ENCODE measurements at places on chromosomes 13 and 19. TPM values are rescaled to one million over a fixed set of nuclear protein-coding genes. Genes with fewer than 3 reads are reported as not detected.

Gene OLFM4
- total RNA-seq, result not detected

Gene KLF1
- total RNA-seq, result 0.21 TPM

DNA sequence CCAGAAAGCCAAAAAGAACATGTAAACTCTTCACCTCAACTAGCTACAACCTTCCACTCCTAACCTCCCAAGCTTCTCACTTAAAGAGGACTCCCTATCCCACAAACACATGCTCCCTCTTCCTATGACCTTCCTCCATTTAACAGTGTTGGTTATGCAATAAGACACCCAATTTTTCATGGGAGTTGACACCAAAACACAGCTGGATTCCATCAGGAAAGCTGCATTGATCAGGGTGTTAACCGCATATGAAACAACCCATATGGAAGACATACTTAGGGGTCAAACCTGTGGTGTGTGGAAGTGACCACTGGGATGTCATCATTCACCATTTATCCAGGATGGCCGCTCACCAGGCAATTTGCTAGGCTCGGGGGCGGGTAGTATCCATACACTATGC, 21.9 kb downstream of the ZNF473 start:
- DNase-seq, result no peak
- no peak overlapping the region for H3K4me3 ChIP-seq
- peaks cover 11% of the 10 kb centered on the region for H3K4me1 ChIP-seq
- peaks cover 4% of the 10 kb centered on the region for H3K27me3 ChIP-seq
- H3K36me3 ChIP-seq, result peaks cover 52% of the 10 kb centered on the region

DNA sequence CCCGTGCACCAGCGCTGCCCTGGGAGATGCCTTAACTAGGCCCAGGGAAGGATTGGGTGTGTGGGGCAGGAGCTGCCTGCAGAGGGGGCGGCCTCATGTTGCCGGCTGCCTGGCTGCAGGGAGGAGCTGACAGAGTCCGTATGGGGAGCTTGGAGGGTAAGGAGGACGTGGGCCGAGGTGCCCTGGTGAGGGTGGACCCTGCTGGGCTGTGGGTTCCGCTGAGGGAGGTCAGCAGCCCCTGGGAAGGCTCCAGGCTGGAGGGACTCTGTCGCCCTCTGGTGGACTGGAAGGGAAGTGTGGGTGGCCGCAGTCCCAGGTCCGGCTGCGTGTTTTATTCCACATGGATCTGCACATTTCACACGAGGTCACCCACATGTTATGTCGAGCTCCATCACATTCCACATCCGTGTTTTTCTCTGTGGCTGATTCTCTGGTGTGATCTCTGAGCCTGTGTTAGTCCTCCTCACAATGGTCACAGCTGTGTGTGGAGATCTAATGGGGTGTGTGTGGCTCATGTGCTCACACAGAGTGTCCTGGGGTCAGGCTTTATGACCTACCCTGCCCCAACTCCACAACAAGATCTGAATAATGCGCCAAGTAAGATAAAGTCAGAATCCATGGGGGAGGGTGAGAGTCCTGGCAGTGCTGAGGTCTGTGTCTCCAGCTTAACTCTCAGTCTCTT, 1.8 kb upstream of the CEACAM8 start:
- H3K4me3 ChIP-seq, result no peak overlapping the region
- DNase-seq, result peak; percentile 44
- H3K4me1 ChIP-seq, result no peaks in the 10 kb centered on the region
- no peaks in the 10 kb centered on the region for H3K36me3 ChIP-seq
- no peak overlapping the region for H3K27ac ChIP-seq

GRCh38 chr19:3398114-3398899, 31.9 kb downstream of the NFIC start:
- H3K27ac ChIP-seq, result no peak overlapping the region
- DNase-seq, result no peak
- H3K4me3 ChIP-seq, result no peak overlapping the region
- H3K4me1 ChIP-seq, result no peaks in the 10 kb centered on the region
- no peaks in the 10 kb centered on the region for H3K27me3 ChIP-seq
- H3K36me3 ChIP-seq, result peaks cover 6% of the 10 kb centered on the region

- H3K4me1 ChIP-seq, result no peaks in the 10 kb centered on the region
- DNase-seq, result no peak
- H3K36me3 ChIP-seq, result no peaks in the 10 kb centered on the region
- no peak overlapping the region for H3K4me3 ChIP-seq
- peaks cover 2% of the 10 kb centered on the region for H3K27me3 ChIP-seq
- H3K27ac ChIP-seq, result no peak overlapping the region
Measured at GRCh38 chr13:53064731-53065130, 36.1 kb downstream of the OLFM4 start.
